Smooth muscle cell of trachea (primary cell): ENCODE measurements at places on chromosomes 6 and 20. TPM values are rescaled to one million over a fixed set of nuclear protein-coding genes. Genes with fewer than 3 reads are reported as not detected.

The NDUFAF4 gene
- 7.1 and 9.7 TPM in 2 replicates for total RNA-seq

The SUMO4 gene
- total RNA-seq = 1.7 and 3.2 TPM in 2 replicates

The ZFP57 gene
- 0.17 and 0.29 TPM in 2 replicates for total RNA-seq

The MMP24 gene
- total RNA-seq = 0.29 and 0.50 TPM in 2 replicates
